Fibroblast of the aortic adventitia (primary cell): ENCODE measurements at places on chromosomes 16 and 17. TPM values are rescaled to one million over a fixed set of nuclear protein-coding genes. Genes with fewer than 3 reads are reported as not detected.
A peak's percentile ranks its signal among the peaks of the same experiment; 100 is the strongest.

DNA sequence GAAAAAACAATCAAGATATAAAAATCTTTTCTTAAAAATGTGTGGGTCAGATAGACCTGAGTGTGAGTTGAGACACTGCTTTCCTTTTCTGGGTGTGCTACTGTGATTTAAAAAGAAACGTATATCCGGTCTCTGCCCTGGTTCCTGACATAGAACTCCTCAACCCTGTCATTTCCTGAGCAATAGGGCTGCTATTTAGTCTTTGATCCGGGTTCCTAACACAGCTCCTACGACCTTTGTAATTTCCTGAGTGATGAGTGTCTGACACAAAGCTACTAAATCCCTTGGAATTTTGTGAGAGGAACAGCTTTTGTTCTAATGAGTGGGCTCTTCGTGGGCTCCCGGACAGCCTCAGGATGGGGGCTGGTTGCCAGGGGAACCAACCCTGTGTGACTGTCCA is 93.9 kb upstream of the FA2H start:
- DNase-seq, result peak; percentile 7

The IRX3 gene
- total RNA-seq, result 0.09 and 1.8 TPM in 2 replicates

The C17orf78 gene
- not detected in 2 replicates for total RNA-seq

DNA sequence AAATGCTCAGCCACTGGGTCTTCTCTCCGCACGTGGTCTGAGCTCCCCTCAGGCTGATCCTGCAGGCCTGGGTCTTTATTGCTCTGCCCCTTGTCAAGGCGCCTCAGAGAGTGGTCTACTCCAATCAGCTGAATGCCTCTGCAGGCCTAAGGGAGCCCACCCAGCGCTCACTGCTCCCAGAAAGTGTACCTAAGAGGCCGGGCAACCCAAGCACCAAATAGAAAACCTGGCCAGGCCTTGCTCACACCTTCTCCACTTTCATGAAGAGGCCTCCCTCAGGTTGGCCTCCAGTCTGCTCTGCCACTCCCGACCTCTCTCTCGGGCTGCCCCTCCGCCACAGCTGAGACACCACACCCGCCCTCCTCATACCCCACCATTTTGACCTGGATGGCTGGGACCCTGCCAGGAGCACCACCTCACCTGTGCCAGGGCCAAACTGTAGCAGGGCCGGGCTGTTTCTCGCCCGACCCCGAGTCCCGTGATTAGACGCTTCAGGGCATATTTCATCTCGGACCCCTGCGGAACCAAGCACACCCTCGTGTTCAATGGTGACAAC is 665 bp downstream of the MYBBP1A start:
- DNase-seq, result no peak

GRCh38 chr17:55607731-55608341 is 96.6 kb upstream of the SMIM36 start:
- peak; percentile 72 for DNase-seq
